ENCODE measurements at places on chromosomes 3 and 15.

DNA sequence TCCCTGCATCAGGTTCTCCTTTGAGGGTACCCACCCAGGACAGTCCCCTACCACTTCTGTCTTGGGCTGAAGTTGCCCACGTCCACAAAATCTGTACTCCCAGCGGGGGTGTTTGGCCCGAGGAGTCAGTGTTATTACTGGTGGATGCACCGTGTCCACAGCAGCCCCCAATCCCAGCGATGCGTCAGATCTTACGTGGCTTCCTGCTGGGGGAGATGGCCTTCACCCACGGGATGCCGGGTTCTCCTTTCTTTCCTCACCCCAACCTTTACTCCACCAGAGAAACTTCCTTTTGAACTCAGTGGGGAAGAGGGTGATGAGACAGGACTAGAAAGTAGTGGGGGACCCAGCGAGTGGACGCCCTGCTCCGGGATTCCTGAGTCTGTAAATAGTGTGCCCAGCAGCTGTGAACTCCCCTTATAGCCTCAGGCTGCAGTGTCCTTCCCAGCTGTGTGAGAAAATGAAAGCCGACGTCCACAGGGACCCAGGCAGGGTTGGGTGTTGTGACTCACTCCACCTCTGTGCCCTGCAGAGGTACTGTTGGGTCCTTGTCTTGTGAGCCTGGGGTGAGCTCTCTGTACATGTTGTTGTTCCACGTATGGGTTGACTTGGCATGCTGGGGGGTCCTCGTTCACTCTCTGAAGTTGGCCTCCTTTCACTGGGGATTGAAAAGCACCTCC lies 31.5 kb downstream of the CRTAP start:
- no peak for DNase-seq

- no peak for DNase-seq
Measured at GRCh38 chr15:69664572-69665571, 212.3 kb downstream of the RPLP1 start.

GRCh38 chr15:99019558-99020540 lies 12.3 kb upstream of the PGPEP1L start:
- no peak for DNase-seq

DNA sequence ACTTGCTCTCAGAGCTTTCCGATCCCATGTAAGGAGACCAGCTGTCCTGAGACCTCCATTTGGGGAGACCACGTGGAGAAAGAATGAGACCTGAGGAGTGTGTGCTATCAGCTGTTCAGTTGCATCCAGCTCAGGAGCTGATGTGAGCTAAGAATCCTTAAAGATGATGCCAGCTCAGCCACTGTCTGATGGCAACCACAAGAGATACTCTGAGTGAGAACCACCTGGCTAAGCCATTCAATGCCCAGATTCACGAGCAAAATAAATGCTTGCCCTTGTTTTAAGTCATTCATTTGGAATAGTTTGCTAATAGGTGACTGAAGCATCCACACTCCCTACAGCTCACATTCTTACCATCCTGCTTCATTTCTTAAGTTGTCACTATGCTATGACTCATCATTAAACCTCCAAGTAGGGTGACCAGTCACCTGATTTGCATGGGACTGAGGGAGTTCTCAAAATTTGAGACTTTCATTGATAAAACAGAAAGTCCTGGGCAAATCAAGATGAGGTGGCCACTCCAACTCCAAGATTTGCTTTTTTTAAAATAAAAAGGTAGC lies 56.4 kb downstream of the SPTSSB start:
- DNase-seq, result no peak

DNA sequence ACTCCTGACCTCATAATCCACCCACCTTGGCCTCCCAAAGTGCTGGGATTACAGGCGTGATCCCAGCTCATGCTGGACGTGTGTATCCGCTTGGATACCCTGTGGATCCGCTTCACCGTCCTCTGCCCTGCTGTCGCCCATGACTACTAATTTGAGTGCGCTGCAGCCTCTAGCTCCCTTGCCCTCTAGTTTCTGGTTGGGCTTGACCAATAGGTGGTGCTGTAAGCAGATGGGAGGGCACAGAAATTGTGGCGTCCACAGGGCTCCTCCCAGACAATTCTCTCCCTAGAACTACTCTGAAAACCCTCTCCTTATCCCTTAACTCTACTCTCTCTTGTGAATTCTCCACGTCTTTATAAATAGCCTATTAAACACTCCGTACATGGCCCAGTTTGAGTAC lies 36.2 kb downstream of the ZPLD1 start:
- DNase-seq, result no peak

DNA sequence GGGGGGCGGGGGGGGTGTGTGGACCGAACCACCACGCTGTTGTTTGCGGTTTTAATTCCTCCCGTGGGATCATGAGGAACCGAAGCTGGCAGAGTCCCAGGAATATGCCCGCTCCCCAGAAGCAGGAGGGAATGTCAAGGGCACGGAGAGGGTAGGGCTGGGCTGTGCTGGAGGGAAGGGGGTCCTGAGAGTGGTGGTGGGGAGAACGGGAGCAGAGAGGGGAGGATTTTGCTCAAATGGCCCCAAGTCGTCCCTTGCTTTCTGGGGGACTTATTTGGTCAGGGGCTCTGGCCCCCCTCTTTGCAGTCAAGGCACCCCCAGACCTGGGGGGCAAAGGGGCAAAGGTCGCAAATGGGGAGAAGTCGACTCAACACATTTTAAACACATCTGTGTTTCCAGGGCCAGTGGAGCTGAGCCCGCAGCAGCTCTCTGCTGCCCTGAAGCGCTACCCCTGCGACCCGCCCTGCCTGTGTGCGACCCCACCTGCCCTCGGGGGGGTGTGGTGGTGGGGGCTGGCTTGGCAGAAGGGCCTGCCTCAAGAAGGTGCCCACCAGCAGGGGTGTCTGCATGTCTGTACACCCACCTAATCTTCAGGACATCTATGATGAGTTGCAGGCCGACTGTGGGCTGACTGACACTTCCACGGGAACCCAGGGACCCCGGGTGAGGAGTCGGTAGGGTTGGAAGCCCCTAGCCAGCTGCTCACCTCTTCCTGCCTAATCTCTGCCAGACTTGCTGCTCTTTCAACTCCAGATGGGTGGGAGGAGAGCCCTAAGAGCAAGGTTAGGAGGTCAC lies 602 bp upstream of the ATP2B2 start:
- no peak for DNase-seq

- no peak for DNase-seq
Measured at GRCh38 chr15:87916208-87916607, 340.3 kb downstream of the NTRK3 start.

- DNase-seq, result no peak
Measured at GRCh38 chr15:95019907-95020306, 788.5 kb downstream of the MCTP2 start.

DNA sequence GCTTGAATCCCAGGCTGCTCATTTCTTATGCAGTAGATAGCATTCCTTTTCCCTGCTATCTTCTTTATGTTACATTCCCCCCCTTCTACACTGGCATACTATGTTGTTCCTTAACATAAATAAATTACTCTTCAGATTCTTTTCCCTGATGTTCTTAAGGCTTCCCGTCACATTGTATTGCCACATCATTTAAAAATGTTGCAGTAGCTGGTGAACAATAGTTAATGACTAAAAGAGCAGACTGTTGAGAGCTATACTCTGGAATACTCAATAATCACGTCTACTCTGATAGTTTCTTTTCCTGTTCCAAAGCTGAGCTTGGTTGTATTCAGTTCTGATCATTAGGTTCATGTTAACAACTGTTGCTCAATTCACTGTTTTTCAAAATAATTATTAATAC lies 219.9 kb downstream of the CHST2 start:
- no peak for DNase-seq

GRCh38 chr3:116007000-116007399 lies 383.7 kb downstream of the GAP43 start:
- no peak for DNase-seq
